ENCODE measurements at places on chromosomes 3 and 15.
A peak's percentile ranks its signal among the peaks of the same experiment; 100 is the strongest.

DNA sequence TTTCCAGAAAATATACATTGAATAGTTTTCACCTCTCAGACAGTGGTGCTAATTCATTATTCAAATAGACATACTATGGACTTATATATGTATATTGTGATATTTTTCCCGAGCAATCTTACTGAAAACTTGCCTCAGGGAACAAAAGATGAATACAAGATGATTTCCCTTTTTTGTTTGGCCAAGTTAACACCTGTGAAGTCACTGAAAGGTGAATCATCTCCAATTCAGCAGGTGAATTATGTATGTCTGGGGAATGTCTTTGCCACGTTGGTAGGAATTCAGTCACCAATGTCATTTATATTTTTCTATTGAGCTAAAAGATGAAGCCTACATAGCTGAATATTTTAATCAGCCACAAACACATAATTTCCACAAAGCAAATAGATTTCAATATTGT is 88.2 kb downstream of the GPR156 start:
- no peak for DNase-seq

DNA sequence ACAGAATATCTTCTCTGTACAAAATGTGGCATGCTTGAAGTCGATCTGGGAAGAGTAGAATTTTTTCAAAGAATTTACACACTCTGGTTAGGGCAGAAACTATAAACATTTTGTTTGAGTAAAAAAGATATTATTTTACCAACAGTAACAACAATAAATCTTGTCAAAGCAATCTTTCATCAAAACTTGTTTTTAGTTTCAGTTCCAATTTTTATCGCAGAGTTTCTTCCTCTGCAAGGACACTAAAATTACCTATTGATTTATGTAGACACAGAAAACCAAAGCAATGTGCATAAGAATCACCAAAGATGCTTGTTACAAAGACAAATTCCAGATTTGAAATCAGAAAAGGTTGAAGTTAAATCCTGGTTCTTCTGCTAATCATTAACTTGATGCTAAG is 61.9 kb downstream of the CGGBP1 start:
- no peak for DNase-seq

- DNase-seq, result no peak
Observed at GRCh38 chr3:17737591-17737990, 4.8 kb downstream of the TBC1D5 start.

GRCh38 chr3:146589899-146590508 is 15.1 kb downstream of the PLSCR5 start:
- DNase-seq, result no peak

GRCh38 chr15:100152463-100152862 is 189.3 kb downstream of the ADAMTS17 start:
- no peak for DNase-seq

GRCh38 chr3:194671511-194671899 is 486 bp downstream of the LSG1 start:
- DNase-seq, result no peak

GRCh38 chr3:193883551-193883950 is 252.4 kb upstream of the HES1 start:
- DNase-seq, result no peak

- DNase-seq, result no peak
Observed at GRCh38 chr3:70728311-70728710, 415.9 kb upstream of the MDFIC2 start.

DNA sequence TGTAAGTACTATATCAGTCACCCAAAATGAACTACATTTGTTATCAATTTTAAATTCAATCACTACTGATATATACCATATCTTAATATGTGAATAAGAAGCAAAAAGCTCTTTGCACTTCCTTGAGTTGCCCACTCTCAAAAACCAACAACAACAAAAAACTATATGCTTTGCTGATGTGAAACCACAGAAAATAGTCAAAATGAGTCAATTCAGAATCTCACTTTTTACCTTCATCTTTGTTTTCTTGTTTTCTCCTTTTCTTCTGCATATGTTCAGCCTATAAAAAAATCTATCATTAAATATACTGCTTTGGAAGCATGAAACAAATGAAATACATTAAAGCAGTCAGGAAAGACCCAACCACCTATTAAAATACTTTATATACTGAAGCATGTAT is 80.7 kb downstream of the UBR1 start:
- no peak for DNase-seq

- no peak for DNase-seq
Observed at GRCh38 chr3:42032693-42033349, 58.3 kb upstream of the TRAK1 start.

DNA sequence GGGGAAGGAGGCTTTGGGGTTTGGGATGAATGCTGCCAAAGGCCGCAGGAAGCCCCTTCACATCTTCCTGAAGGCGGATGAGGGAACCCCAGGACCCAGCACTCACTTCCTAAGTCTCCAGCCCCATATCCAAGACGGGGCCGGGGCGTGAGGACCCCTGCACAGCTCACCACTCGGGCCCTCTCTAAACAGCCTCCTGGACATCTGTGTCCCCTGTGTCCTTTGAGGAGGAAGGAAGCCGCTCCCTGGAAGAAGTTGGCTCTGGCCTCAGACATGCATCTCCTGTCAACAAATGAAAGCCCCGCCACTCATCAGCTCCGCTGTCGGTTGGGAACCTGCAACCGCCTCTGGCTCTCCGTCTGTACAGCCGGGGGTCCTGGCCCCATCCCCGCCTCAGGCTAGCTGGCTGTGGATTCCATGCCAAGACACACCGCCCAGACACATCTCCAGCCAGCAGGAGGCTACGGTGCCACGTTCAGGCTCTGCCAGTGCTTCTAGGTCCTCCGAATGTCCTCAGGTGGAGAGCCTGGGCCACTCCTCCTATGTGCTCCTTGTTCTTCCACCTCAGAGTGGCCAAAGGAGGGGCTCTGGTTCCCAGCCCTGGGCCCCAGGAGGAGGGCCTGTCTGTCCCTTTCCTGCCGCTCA is 140.0 kb upstream of the MEF2A start:
- DNase-seq, result no peak

DNA sequence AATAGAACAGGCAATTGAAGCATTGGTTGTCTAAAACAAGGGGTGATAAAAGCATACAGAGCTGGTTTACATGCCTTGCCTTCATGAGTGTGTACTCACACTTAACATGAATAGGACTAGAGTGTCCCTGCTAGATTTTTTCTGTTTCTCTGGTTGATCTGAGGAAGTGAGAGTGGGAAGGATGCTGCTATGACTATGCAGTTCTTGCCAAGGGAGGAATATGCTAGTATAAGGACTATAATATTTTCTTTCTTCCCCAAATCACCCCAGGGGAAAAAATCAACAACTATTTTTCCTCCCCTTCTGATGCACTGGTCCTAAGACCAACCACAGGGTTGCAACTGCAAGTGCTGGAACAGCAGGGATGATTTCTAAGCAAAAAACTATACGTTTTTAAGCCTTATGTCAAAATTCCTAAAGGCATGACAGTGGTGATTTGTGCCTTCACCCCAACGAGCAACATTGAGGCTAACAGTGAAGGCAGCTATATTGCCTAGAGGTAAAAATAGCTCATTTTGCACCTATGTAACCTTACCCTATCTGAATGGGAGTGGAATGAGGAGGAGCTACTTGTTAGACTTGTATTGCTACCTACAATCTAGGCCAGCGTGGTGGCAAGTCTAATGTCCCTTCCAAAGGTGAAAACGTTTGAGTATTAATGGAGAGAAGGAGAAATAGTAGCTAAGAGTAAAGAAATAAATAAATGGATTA is 33.5 kb upstream of the USP8 start:
- no peak for DNase-seq

DNA sequence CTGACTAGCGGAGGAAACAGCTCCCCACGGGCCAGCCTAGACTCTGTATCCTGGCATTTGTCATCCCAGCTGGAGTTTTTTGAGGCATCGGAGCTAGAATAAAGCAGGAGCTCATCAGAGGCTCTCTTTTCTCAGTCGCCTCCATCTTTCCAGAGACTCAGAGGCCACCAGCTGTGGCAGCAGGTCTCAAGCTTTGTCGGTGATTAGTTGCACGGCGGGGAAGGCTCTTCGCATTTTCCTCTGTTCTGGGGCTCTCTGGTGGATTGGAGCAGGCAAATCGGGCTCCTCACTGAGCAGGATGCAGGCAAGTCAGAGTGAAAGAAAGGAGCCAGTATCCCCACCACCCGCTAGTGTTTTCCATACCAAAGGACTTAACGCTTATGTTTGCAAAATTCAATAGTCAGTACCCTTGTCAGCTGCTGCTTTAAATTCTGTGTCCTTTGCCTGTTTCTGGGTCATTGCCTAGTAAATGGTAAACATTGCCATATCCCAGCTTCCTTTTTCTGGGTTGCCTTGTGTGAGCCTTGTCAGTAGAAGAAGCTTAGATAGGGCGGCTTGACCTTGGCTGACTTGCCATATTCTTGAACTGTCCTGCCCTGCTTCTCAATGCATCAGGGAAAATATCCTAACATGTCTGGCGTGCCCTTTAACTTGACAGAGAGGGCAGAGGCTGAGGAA is 127.1 kb downstream of the PTPRG start:
- no peak for DNase-seq

- DNase-seq, result no peak
Observed at GRCh38 chr3:161551697-161552096, 55.1 kb downstream of the OTOL1 start.

DNA sequence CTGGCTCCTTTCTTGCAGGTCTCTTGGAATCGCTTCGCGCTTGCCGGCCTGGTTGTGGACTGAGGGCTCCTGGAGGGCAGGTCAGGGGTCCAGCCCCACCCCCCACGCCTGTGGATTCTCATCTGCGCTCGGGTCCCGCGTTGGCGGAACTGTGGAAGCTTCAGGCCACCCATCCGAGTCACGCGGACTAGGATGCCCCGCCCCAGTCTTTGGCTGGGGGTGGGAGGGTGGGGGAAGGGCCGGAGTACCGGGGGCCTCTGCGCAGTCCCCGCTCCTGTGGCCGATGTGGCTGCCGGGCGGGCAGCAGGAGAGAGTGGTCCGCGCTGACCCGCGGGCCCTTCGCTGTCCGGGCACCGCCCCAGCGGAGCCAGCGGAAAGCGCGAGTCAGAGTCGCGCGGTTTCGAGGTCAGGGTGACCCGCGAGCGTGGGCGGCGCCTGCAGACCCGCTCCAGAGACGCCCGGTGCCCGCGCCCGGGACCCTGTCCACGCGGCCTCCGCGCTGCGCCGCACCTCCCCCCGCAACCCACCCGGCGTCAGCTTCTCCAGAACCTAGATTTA is 114.2 kb downstream of the KLF13 start:
- peak; percentile 54 for DNase-seq

DNA sequence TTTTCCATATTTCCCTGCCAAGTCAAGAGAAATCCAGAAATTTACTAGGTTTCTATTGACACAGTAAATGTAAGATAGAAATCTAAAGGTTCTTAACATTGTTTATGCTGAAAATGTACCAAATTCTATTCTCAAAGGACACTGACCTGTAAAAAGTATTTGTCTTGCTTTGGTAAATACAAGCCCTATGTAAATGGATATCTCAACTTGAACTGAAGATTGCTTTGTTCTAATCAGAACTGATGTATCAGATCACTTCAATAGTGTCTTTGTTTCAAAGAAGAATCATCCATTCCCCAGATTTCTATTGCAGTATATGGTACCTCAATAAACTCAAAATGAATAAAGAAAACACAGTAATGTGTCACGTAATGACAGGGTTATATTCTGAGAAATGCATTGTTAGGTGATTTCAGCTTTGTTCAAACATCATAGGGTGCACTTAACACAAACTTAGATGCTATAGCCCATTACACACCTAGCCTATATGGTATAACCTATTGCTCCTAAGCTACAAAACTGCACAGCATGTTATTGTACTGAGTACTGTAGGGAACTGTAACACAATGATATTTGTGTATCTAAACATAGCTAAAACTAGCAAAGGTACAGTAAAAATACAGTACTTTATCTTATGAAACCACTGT is 143.5 kb upstream of the NECTIN3 start:
- DNase-seq, result no peak

GRCh38 chr3:14455571-14456317 is 53.3 kb downstream of the SLC6A6 start:
- no peak for DNase-seq

DNA sequence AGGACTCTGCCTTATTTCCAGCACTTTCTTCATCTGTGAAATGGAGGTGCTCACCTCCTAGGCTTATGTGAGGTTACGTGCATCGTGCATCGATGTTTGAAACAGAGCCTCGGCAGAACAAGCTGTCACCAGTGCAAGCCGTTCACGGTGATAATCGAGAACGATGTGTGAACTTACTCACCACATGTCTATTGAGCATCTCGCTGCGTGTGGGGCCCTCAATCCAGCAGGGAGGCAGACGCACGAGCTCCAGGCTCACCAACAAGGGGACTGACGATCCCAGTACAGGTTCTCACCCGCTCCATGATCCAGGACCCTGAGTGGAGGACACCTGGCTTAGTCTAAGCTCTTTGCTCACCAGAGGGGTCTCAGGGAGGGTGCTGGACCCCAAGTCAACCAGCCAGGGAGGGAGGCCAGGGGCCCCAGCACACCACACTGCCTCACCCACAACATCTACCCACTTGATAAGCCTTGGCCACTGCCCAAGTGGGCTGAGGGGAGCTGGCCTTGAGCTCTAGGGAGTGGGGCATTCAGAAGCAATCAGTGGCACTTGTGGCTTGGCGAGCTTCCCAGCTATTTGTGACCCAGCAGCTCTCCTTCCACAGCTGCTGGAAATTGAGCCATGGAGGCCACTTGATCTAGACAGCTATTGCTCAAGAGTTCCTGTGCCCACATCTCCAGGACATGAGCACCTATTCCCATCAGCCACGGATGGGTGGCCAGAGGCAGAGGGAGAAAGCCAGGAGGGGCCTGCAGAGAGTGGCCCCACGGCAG is 34.4 kb upstream of the SLC6A1 start:
- DNase-seq, result no peak

- DNase-seq, result no peak
Observed at GRCh38 chr15:76512971-76513370, 176.4 kb downstream of the ISL2 start.

DNA sequence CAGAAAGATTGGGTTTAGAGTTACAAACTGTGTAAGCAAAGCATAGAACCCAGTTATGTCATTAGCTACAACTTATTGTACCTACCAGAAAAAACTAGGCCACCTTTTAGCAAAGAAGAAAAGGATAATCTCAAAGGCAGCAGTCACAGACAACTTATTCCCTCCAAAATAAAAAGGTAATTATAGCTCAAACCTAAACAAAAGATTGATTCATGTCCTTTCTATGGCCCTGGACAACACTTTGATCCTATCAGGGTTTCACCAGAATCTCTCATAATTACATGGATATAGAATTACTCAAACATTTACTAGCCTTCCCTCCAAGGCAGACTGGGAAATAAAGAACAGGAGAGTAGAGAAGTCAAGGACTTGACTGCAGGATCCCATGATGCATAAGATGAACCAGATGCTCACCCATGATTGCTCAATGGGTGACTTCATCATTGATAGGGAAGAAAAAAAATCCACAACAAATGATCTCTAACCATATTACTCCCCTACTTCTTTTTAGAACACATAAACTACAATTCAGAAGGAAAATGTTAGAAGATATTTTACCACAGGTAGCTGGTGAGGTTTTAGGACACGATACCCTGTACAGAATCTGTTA is 17.4 kb downstream of the DET1 start:
- DNase-seq, result no peak

GRCh38 chr3:16370872-16371740 is 106.1 kb downstream of the OXNAD1 start:
- DNase-seq, result peak; percentile 22

- no peak for DNase-seq
Observed at GRCh38 chr3:57755368-57755675, 787 bp upstream of the SLMAP start.

- DNase-seq, result no peak
Observed at GRCh38 chr3:148999806-149000205, 8.5 kb downstream of the GYG1 start.

Data from stimulated activated CD4-positive, alpha-beta T cell treated with anti-CD3 and anti-CD28 coated beads, Interleukin-4, amount 100 ng/mL, for 1 hour (primary cell).